ENCODE measurements at places on chromosomes 3 and 15. TPM values are rescaled to one million over a fixed set of nuclear protein-coding genes. Genes with fewer than 3 reads are reported as not detected.
A peak's percentile ranks its signal among the peaks of the same experiment; 100 is the strongest.

DNA sequence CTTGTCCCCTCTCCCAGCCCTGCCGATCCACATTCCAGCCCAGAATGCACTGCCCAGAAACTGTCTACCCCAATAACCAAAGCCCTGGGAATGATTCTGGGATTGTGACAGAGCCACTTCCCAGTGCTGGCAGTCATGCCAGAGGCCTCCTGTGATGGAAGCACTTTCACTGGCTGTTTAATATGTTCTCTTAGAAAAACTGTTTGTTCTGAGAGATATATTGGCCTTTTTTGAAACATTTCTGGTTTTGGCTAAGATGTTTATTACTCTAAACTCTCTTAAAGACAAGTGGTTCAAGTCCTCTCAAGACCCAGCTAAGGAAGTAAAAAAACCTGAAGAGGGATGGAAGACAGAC lies 74.0 kb upstream of the HACD2 start:
- DNase-seq = no peak

The PEX11A gene
- total RNA-seq = 6.3 TPM

GRCh38 chr3:135728007-135728721 lies 237.4 kb upstream of the PPP2R3A start:
- no peak for DNase-seq

- DNase-seq = no peak
These were observed 31.9 kb upstream of the UACA start for GRCh38 chr15:70795311-70795665.

DNA sequence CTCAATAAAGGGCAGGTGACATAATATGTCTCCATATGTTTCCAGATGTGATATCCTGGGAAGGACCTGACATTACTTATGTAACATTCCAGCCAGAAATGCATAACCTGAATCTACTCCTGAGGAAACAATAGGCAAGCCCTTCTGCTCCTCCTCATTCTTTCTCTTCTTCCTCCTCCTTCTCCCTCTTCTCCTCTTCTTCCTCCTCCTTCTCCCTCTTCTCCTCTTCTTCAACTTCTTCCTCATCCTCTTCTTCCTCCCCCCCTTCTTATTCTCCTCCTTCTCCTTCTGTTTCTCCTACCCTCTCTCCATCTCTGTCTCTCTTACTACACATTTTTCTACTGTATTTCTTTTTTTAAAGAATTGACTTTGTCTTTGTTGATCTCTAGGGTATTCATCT lies 43.5 kb upstream of the ITGA11 start:
- DNase-seq = no peak

The DNAH1 gene
- total RNA-seq = 16.2 TPM

DNA sequence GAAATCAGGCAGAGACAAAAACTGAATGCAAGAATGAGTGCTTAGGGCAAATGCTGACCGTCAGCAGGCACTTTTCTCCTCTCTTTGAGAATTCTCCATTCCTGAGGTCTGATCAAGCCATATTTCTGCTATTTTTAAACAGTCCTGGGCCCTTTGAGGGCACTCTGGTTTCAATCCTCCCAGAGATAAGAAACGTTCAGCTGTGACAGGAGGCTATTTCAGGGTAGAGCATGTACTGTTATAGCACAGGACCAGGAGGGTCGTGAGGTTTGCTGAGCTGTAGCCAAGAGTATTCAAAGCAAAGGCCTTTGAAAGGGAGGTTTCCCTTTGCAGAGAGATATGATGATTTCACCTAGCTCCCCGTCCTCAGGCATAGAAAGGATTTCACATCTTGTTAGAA lies 39.6 kb upstream of the PDZRN3 start:
- DNase-seq = no peak

- DNase-seq = no peak
These were observed 630.4 kb downstream of the CADM2 start for GRCh38 chr3:85589145-85589544.

DNA sequence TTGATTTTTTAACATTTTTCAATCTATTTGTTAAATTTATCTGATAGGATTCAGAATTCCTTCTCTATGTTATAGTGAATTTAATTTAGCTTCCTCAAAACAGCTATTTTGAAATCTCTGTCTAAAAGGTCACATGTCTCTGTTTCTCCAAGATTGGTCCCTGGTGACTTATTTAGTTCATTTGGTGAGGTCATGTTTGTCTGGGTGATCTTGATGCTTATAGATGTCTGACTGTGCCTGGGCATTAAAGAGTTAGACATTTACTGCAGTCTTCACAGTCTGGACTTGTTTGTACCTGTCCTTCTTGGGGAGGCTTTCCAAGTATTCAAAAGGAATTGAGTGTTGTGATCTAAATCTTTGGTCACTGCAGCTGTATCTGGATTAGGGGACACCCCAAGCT lies 169.5 kb upstream of the C2CD4B start:
- DNase-seq = no peak

DNA sequence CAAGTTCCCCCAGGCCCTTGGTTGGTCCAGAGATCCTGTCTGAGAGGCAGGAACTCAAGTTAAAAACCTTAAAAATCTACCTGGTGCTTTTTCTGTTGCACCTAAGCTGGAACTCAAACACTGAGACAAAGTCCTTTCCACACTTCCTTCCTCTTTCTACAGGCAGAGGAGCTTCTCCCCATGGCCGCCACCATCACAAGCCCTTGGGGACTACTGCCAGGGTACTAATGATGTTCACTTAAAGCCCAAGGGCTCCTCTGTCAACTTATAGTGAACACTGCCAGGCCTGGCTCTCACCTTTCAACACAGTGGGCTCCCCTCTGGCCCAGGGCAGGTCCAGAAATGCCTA lies 26.0 kb downstream of the TM4SF18 start:
- no peak for DNase-seq

GRCh38 chr3:155053756-155054155 lies 26.4 kb upstream of the MME start:
- DNase-seq = no peak

DNA sequence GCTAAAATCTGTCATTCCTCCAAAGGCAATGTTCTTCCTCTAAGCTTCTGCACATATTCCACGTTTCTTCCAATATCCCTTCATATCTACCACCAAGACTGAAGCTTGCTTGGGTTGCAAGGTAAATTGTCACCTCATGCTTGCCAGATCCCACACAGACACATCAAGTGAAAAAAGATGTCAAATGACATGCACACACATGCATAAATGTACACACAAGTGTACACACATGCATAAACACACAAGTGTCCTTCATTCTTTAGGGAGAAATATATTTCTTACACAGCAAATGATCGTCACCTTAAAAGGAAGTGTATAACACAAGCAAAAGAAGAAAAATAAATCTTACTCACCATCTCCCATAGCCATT lies 59.4 kb downstream of the CLASP2 start:
- no peak for DNase-seq

GRCh38 chr15:99606646-99607045 lies 40.9 kb downstream of the MEF2A start:
- DNase-seq = no peak

The GOLGA8S gene
- total RNA-seq = 0.34 TPM

The PIGBOS1 gene
- 16.1 TPM for total RNA-seq

GRCh38 chr3:120418866-120419490 lies 31.8 kb downstream of the FSTL1 start:
- DNase-seq = peak; percentile 61

DNA sequence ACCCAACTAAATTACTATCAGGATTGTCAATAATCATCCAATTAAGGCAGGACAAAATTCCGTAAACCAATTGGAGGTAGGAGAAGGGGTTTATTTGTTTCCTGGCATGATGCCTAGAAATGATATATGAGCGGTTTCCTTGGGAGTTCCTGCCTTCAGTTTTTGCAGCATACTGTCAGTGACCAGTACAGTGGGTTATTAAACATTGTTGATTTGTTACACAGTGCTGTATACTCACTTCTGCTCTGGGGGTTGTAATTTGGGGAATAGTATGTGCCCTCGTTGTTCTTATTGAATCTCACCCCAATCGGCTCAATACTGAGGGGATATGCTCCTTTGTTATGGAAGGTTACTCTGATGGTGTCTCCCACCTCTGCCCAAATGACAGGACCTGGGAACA lies 22.2 kb downstream of the CP start:
- DNase-seq = no peak

DNA sequence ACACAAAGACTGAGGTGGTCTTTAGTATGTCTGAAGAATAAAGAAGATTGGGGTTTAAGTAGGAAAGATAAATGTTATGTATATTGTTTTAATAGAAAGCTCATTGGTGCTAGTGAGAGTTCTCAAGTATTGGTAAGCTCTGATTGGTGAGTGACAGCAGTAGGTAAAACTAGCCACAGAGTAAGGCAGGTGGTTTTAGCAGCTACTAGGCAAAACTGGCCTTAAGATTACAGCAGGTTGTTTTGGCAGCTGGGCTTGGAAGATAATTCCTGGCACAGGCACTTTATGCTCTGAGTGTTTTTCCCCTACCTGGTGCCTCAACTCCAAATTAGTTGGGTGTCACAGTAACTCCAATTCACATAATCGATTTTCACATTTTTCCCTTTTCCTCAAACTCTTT lies 66.3 kb downstream of the STAG1 start:
- DNase-seq = no peak

The SCN5A gene
- 0.10 TPM for total RNA-seq
